ENCODE measurements at places on chromosomes 6 and 20.
A peak's percentile ranks its signal among the peaks of the same experiment; 100 is the strongest.

- no peak for DNase-seq
Measured at GRCh38 chr6:125824946-125825771, 34.4 kb downstream of the NCOA7 start.

DNA sequence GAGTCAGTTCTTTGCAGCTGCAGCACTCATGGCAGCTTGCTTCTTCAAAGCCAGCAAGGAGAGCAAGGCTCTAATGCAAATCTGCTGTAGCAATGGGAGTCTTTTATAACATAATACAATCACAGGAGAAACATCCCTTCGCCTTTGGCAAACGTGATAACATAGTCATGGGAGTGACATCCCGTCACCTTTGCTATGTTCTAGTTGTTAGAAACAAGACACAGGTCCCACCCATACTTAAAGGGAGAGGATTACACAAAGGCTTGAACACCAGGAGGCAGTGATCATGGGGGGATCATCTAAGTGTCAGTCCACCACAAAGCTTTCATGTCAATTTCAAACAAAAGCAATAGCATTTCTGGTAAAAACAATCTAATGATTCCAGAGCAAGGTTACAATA, 40.1 kb upstream of the PHACTR2 start:
- DNase-seq: no peak

DNA sequence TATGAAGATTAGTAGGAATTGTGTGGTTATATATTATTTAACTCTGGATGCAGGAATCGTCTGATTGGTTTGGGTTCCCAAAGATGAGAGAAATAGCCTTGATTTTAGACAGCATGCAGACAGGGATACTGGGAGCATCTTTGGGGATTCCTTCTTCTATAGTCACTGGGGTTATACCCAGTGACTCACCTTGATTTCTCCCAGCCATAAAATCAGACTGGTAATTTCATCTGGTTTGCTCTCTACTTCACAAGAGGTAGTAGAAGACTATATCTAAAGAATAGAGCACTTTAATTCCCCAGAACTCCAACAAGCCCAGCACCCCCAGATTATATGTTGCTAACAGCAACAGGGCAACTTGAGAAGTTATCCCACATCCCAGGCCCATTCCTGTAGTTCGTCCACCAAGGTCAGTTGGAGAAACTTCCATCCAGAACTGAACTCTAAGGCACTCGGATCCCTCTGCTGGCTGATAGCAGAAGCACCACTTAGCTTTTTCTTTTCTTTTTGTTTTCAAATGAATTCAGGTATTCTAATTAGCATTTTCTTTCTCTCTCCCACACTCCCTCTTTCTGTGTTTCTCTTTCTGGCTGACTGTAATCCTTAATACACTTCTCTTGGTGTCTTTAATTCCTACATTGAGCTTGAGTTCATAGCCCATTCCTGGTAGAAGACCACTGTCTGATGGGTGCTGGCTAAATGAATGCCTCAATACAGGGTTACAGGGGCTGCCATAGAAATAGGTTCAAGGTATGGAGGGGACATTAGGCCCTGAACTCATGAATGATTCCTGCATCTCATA, 20.4 kb upstream of the EFHC1 start:
- peak; percentile 75 for DNase-seq

GRCh38 chr6:157748839-157749571, 74.0 kb upstream of the SNX9 start:
- no peak for DNase-seq

DNA sequence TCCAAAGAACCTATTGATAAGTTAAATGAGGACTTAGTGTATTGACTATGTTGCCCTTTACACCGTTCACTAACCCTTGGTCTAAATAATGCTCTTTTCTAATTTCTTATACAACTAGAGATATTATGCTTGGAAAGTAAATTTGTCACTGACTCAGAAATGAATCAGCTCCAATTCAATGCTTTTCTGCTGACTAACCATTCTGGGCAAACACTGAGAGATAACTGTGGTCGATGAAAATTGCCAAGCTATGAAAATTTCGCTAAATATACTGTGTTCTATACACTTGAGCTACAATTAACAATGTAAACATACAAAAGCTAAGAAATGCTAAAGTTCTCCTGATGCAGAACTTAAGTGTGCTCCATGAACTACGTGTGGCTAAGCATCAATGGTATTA, 23.1 kb upstream of the FBXO9 start:
- peak; percentile 94 for DNase-seq

Measured in fibroblast of mammary gland (primary cell).